GM20000 (cell line): ENCODE measurements at places on chromosomes 1 and 21.

- no peak for DNase-seq
These were observed 245.6 kb upstream of the HOOK1 start for GRCh38 chr1:59569198-59569597.

DNA sequence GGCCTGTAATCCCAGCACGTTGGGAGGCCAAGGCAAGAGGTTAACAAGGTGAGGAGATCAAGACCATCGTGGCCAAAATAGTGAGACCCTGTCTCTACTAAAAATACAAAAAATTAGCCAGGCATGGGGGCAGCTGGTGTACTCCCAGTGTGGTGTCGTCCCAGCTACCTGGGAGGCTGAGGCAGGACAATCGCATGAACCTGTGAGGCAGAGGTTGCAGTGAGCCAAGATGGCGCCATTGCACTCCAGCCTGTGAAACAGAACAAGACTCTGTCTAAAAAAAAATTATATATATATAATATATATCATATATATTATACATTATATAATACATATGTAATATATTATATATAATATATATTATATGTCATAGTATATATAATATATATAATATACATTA, 249.2 kb upstream of the TPTE start:
- no peak for DNase-seq

- DNase-seq, result no peak
These were observed 501.3 kb downstream of the NUF2 start for GRCh38 chr1:163823017-163823416.

- peak; percentile 39 for DNase-seq
These were observed 868 bp downstream of the C1orf21 start for GRCh38 chr1:184387476-184388318.

- no peak for DNase-seq
These were observed 89.5 kb downstream of the FNBP1L start for GRCh38 chr1:93537396-93537795.

DNA sequence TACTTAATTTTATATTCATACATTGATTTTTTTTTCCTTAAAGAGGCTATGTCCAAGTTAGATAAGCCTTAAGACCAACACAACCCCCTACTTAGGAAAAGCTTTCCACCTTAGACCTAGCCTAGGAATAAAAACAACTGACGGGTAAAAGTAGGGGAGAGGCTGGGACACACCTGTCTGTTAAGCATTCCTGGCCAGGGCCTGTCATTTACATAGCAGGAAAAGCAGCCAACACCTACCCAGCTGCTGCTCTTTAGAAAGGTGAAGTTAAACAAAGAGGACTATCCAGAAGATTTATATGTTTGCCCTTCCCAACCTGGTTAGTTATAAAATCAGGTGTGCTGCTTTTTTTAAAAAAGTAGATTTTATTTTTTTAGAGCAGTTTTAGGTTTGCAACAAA, 29.1 kb upstream of the SAMD13 start:
- no peak for DNase-seq

DNA sequence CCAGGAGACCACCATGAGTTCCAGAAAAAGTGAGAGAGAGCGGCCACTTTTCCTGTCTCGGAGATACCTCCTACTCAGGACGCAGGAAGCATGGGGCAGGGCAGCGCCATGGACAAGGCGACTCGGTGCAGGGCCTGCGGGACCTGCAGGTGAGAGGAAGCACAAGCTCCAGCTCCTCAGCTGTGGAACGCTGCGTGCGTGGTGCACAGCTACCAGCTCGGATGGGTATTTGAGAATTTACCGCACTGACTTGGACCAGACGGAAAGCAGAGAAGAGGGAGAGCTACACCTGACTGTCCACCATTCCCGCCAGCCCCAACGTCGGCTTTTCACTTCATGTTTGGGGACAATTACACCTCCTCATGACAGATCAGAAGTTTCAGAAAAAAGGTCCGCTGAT, 8.2 kb upstream of the CDK11A start:
- no peak for DNase-seq

DNA sequence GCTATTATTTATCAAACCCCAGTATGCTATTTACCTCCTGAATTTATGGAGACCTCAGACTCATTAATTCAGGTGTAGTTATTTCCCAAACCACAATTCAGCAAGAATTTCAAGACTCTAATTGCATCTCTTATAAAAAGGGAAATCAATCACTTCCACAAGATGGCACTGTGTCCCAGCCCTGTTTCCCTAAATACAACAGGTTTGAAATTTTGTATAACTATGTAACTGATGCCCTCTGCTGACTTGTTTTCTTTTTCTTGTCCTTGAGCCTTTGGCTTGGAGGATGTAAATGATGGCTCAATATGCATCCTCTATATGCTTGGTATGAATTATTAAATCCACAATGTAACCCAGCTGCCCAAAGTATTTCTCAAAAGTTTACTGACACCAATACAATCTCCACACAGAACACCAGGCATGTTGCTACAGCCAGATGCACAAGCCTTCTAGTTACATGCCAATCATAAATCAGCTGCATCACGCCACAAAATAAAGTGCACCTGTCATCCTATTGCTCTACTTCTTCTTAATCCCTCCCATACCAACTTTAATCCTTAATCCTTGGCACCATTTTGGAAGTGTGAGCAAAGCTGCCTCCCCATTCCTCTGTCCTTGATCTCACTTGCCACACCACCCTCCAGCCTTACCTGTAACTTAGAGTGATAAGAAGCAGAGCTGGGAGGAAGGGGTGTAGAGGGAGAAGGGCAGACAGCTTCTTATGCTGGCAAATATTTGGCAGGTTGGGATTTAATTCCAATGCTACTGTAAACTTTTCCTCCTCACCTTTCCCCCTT, 9.0 kb downstream of the C1orf105 start:
- DNase-seq, result peak; percentile 44

DNA sequence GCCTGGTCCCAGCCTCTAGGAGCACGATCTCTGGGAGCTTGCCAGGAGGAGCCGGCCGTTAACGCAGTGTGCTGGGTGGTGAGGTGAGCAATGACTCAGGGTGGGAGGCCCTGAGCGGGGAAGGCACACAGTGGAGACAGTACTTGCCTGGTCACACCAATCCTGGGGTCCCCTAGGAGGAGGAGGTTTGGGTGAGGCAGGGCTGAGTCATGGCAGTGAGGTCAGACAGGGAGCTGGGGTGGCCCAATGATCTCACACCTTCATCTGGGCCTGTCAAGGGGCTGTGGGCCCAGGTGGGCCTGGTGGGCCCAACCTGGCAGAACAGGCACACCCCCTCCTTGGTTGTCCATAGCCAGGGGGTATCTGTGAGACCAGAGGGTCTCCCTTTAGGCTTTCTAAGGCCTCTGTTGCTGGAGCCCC, 8.6 kb upstream of the EDN2 start:
- no peak for DNase-seq

- DNase-seq, result no peak
These were observed 88.2 kb upstream of the ABCD3 start for GRCh38 chr1:94329986-94330385.

DNA sequence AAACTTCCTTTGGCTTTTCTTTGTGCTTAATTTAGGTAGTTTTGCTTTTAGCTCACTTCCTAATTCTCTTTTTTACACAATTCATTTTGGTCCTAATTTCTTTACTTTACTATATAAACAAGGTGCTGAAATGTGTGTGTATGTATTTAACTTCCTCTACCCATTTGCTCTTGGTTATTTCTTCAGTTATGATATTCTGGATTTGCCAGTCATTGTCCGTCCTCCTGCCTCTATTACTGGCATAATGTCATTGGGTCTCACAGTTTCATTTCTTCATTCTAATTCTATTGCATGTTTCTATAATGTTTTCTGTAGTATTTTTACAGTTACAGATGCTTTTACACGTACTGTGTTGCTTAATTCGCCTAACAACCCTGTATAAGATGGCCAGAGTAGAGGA, 96.2 kb downstream of the ZMYM4 start:
- peak; percentile 29 for DNase-seq

DNA sequence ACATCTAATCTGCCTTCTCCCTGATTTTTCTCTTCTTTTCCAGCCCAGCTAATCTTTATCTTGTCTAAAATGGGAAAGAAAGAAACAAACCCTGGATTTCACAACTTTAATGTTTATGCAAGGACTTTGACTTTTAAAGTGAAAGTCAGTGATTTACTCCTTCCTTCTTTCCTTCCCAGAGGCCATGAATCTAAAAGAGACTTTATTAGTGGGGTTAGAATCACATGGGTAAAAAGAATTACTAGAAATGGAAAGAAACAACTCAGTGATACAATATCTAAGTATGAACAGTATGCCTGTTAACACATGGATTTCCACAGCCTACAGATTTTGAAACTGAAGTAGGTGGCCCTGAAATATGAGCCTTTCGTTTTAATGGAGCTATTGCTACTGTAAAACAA, 59.8 kb upstream of the KCNK2 start:
- no peak for DNase-seq

DNA sequence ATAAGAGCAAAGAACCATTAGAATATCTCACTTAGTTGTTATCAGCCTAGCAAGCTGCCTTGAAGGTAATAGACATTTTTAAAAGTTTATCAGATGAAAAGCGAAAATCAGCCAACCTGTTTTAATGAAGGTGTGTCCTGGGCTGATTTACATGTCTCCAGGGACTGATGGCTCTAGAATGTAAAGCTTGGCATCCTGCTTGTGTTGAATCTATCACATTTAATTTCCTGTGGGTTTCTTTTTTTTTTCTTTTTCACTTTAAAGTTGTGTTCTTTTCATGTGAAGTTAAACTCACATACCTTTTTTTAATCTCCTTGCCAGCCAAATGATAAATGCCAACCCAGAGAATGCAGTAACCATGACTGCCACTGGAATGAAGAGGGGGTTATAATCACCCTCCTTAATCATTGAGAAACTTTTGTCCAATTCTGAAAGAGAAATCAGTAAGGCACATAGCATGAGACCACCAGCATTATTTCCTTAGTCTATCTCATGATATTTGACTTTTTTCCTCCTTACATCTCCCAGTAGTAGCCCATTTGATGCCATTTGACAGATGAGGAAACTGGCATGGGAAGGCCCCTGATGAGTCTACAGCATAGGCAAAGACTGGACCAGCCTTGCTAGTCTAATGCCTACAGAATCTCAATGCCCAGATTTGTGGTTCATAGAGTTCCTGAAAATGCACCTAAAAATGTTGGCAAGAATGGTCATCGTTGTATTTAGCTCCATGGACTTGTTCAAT, 10.0 kb downstream of the SELL start:
- no peak for DNase-seq

GRCh38 chr1:25700626-25701025, 84.0 kb downstream of the MAN1C1 start:
- DNase-seq, result no peak

DNA sequence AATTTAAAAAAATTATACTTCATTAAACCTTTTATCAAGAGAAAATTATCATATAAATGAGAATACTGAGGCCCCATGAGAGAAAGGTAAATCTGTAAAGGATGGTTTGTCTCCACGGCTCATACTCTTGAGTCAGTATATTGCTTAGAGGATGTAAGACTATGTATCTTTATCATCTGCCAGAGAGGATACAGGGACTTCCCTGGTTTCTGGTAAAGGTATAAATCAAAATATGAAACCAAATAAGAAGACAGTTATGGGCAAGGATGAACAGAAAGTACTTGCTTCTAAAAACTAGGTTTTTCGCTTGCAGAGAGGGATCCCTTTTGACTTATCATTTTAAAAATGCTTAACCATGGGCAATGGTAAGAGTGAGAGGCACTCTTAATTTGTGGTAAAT, 112.4 kb downstream of the POU2F1 start:
- no peak for DNase-seq

- peak; percentile 52 for DNase-seq
These were observed 2.5 kb downstream of the CNR2 start for GRCh38 chr1:23910553-23911246.

DNA sequence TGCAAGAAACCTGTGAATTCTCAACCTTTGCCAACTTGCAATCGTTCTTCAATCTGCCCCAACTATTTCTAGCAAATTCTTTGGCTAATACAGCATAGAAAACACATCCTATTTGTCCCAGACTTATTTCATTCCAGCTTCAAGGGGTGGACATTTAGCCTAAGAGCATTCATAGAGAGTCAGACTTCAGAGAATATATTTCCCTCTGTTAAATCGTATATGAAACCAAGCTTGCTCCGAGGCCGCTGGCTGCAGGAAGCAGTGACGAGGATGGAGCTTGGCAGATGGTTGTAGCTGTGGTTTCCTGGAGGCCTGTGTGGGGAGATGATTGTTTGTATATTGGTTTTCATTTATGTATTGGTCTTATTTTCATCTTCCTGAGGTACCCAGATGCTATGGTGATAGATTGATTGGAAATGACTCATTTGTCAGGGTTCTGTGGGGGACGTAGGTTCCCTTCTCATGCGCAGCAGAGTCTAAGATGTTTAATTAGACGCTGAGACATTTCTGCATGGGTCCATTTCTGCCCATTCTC, 26.1 kb downstream of the MAN1C1 start:
- peak; percentile 51 for DNase-seq

- no peak for DNase-seq
These were observed 48.1 kb downstream of the PTPRU start for GRCh38 chr1:29284286-29284960.

- no peak for DNase-seq
These were observed 129.8 kb upstream of the CHODL start for GRCh38 chr21:18114810-18115209.

GRCh38 chr1:108089477-108089876, 110.7 kb downstream of the SLC25A24 start:
- no peak for DNase-seq

GRCh38 chr1:247110627-247111258, 6.6 kb upstream of the ZNF669 start:
- DNase-seq, result no peak

GRCh38 chr1:16019644-16020277, 1.9 kb upstream of the HSPB7 start:
- no peak for DNase-seq
